Sigmoid colon (tissue), 7 donors: ENCODE measurements at places on chromosomes 11 and 22. TPM values are rescaled to one million over a fixed set of nuclear protein-coding genes. Genes with fewer than 3 reads are reported as not detected.

Gene DCHS1
- 21.7 TPM for total RNA-seq

Gene GUCY1A2
- total RNA-seq = 2.8 TPM

Gene SMTNL1
- total RNA-seq = not detected

DNA sequence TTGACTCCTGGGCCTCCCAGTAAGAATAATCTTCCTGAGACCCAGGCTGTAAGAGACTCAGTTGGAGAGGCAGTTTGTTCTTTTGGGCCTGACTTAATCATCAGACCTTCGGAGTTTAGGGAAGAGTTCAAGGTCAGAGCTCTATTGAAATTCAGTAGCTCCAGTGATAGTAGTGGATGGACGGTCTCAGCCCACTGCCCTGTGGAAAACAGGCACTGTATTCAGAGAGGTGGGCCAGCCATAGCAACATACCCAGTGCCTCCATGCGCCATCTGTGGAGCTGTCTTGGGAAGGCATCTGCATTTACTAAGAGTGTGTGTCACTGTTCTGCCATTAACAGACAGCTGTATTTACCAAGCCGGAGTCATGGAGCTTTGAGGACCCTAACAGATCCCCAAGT, 2.9 kb downstream of the SMARCB1 start:
- no peak for DNase-seq

DNA sequence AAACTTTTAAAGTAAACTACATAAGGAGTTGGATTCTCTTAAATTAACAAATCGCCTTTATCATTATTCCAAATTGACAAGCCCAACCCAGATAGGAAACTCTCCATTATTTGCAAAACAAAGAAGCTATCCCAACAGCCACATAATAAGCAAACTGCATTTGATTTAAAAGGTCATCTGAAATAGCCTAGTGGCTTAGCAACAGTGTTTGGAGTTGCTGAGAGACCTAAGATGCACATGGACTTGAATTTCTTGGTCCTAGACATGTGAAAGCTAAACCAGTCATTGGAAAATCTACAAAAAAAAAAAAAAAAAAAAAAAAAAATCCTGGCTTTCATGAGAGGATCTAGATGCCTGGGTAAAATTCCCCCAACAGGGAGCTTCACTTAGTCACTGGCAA, 69.5 kb downstream of the PRCP start:
- no peak for DNase-seq
